ENCODE measurements at places on chromosomes 2 and 18.

- DNase-seq: no peak
Observed at GRCh38 chr2:68341062-68341329, 21.2 kb upstream of the CNRIP1 start.

DNA sequence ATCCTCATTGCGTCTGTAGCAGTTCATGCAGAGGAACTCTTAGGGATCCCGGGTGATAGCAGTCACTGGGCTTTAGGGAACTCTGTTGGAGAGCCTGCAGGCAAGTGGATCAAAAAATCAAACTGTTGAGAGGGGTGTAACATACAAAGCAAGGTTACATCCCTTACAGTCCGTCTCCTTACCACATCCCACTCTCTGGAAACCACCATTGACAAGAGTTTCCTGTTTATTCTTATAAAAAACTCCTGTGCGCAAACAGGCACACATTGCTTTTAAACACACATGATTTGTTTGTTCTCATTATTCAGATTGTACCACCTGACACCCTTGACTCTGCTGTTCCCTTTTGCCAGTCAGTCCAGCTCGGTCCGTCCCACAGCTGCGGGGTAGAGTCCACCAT lies 137.7 kb downstream of the LTBP1 start:
- no peak for DNase-seq

DNA sequence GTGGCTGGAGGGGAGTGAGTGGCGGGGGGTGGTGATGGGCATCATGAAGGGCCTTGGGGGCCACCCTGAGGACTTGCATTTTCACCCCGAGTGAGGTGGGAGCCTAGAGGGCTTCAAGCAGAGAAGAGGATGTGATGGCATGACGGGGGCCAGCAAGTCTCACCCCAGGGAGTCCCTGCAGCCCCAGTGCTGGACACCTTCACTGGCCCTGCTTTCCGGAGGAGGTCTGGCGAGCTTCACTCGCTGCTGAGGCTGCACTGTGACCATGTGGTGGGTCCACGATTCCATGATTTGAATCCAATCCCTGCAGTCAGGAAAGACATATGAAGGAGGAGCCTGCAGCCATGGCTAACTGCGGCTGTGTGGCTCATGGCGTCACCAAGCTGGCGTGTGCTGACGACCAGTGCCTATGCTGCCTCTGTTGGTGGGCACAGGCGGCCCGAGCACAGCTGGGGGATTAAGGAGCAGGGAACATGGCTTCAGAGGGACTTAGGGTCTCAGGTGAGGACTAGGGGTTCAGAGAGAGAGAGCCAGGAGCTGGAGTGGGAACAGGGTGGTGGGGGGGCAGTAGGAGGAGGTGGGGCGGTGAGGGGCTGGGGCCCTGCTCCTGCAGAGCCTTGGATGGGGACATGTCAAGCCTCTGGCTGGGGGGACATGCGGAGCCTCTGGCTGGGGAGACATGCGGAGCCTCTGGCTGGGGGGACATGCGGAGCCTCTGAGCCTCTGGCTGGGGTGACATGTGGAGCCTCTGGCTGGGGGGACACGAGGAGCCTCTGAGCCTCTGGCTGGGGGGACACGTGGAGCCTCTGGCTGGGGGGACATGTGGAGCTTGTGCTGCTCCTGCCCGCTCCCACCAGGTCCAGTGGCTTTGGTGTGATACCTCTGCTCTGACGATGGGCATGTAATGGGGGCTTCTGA lies 3.6 kb downstream of the ZAP70 start:
- DNase-seq: no peak

DNA sequence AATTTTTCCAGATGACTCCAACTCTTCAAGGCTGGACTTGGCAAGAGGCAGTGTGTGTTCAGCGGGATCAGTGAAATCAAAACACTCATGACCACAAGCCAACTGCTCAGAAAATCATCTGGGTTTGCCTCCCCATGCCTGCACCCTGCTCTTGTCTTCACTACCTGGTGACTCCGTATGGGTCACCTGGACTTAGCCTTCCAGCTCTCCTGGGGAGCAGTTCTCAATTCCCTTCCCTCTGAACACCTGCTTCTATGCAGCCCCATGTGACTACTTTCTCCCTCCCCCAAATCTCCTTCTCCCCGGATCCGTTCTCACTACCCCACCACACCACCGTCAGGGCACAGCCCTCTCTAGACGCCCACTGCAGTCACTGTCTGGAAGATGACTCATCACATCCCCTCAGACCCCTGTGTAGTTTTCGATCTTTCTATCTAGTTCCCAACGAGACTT lies 130.2 kb upstream of the ID2 start:
- DNase-seq: no peak

DNA sequence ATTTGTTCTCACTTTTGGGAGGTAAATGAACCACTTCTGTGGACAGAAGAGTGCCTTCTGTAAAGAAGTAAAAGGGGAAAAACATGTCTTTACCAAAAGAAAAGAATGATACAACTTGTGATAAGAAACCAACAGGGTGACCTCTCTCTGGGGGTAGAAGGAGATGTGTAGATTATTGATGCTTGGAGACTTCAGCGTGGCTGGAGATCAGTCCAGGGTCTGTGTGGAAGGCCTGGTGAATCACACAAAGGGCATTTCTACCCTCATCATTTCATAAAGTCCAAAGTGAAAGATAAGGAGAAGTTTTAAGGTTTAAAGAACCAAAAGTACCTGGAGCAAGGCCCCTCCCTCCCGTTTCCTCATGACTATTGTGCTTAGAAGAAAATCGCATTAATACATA lies 142.5 kb downstream of the NCK2 start:
- DNase-seq: no peak

- DNase-seq: no peak
Observed at GRCh38 chr18:44851856-44852621, 171.4 kb downstream of the SETBP1 start.

- no peak for DNase-seq
Observed at GRCh38 chr2:1907849-1908533, 163.7 kb upstream of the PXDN start.

- no peak for DNase-seq
Observed at GRCh38 chr18:2396162-2396505, 175.2 kb downstream of the METTL4 start.

- DNase-seq: no peak
Observed at GRCh38 chr18:79549638-79550000, 130.0 kb upstream of the CTDP1 start.

GRCh38 chr2:17156086-17156485 lies 362.2 kb downstream of the RAD51AP2 start:
- DNase-seq: no peak

DNA sequence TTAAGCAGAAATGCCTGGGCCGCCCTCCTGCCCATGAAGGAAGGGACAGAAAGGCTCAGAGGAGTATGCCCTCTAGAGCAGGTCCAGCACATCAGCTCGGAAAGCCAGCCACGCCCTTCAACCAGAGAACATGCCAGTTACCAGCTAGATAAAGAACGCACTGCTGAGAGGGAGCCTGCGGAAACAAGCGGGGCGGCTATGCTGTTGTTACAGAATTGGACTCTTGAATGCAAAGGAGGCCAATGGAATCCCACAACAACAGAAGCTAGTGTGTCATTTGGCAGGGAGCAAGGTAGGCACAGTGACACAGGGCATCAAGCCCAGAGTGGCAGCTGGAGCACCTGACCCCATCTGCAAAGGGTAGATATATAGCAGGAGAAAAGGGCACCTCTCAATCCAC lies 242.9 kb upstream of the ID2 start:
- no peak for DNase-seq

- no peak for DNase-seq
Observed at GRCh38 chr2:151403914-151404313, 5.8 kb upstream of the RIF1 start.

DNA sequence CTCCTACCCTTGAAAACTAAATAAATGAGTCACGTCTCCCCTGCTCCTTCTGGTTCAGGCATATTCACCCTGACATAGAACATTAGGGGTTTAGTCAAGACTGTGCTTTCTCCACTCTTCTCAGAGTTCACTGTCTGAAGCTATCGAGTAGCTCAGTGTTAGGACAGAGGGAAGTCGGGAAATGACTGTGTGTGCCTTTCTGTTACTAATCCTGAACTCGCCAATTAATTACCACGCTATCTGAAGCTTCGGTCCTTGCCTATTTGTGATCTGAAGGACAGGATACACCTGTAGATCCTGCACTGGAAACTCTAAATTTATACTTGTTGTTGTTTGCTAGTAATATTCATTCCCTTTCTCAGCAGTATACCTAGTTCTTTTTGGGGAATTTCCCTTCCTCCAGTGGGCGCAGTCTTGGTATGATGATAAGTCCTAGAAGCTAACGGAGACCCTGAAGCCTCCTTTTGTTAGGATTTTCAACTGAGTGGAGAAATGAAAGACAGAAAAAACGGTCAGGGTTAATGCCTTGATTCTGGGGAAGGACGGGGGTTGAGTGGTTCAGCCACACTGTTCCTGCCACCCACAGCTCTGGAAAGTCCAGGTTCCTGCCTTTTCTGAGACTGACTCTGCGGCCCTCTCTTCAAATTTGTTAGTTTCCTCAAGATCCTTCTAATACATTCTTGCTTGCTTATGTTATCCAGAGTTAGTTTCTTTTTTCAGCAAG lies 218.0 kb downstream of the DLGAP1 start:
- DNase-seq: no peak

- DNase-seq: peak; percentile 92
Observed at GRCh38 chr2:159615367-159616285, 722 bp downstream of the BAZ2B start.

DNA sequence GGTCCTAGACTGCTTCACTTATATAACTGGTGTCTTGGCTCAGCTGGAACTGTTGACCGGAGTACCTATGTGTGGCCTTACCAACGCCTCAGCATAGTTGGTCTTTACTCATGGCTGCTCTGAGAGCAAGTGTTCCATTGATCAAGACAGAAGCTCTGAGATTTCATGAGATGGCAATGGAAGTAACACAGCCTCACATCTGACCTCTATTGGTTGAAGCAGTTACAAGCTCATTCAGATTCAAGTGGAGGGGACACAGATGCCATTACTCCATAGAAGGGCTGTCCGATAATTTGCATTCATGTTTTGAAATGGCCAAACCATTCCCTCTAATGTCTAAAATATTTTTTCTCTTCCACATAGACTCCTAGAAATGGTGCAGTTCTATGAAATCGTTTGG lies 46.4 kb upstream of the STK39 start:
- DNase-seq: no peak
